GM23338 (cell line): ENCODE measurements at places on chromosomes 2 and 18. TPM values are rescaled to one million over a fixed set of nuclear protein-coding genes. Genes with fewer than 3 reads are reported as not detected.

The FLACC1 gene
- 0.27 TPM in 1 of 2 replicates, not detected in the other for polyA plus RNA-seq

The IL36G gene
- not detected in 2 replicates for polyA plus RNA-seq

The DLX1 gene
- not detected in 2 replicates for polyA plus RNA-seq

The LOXHD1 gene
- polyA plus RNA-seq = 0.23 TPM in 1 of 2 replicates, not detected in the other

The HMSD gene
- polyA plus RNA-seq = 13.0 and 25.1 TPM in 2 replicates

The UGT1A6 gene
- not detected in 2 replicates for polyA plus RNA-seq

The LRATD1 gene
- polyA plus RNA-seq = 1.8 and 2.7 TPM in 2 replicates

The PRKAG3 gene
- not detected in 2 replicates for polyA plus RNA-seq

The RUFY4 gene
- polyA plus RNA-seq = 0.27 and 0.89 TPM in 2 replicates

The TRPM8 gene
- polyA plus RNA-seq = 0.11 TPM in 1 of 2 replicates, not detected in the other

The LYG2 gene
- polyA plus RNA-seq = 0.78 and 0.99 TPM in 2 replicates

The HAUS1 gene
- polyA plus RNA-seq = 200 and 216 TPM in 2 replicates

The FIGN gene
- 12.1 and 23.6 TPM in 2 replicates for polyA plus RNA-seq

The CCDC148 gene
- polyA plus RNA-seq = 1.3 and 1.8 TPM in 2 replicates

The UGT1A1 gene
- not detected in 2 replicates for polyA plus RNA-seq

The BOLL gene
- 1.1 and 2.0 TPM in 2 replicates for polyA plus RNA-seq

The PIEZO2 gene
- 3.9 and 4.8 TPM in 2 replicates for polyA plus RNA-seq

The NEU2 gene
- polyA plus RNA-seq = not detected in 2 replicates

The SLC5A7 gene
- polyA plus RNA-seq = 0.05 TPM in 1 of 2 replicates, not detected in the other

The NT5DC4 gene
- not detected in 2 replicates for polyA plus RNA-seq

The SMYD1 gene
- 0.35 TPM in 1 of 2 replicates, not detected in the other for polyA plus RNA-seq

The CCDC74B gene
- 15.1 and 16.4 TPM in 2 replicates for polyA plus RNA-seq

The ALPG gene
- 0.89 and 1.4 TPM in 2 replicates for polyA plus RNA-seq

The SPP2 gene
- not detected in 2 replicates for polyA plus RNA-seq

The CTAGE1 gene
- polyA plus RNA-seq = 0.05 and 0.06 TPM in 2 replicates

The NXPH2 gene
- polyA plus RNA-seq = 2.7 and 4.3 TPM in 2 replicates

The SERPINB12 gene
- not detected in 2 replicates for polyA plus RNA-seq
